EL (cell line): ENCODE measurements at places on chromosomes 5 and 9.
A peak's percentile ranks its signal among the peaks of the same experiment; 100 is the strongest.

DNA sequence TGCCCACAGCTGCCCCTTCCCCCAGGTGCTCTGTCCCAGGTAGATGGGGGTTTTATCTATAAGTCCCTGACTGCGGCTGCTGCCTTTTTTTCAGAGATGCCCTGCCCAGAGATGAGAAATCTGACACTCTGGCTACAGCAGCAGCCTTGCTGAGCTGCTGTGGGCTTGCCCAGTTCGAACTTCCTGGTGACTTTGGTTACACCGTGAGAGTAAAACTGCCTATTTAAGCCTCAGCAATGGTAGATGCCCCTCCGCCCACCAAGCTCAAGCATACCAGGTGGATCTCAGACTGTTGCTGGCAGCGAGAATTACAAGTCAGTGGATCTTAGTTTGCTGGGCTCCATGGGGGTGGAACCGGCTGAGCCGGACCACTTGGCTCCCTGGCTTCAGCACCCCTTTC, 56.8 kb downstream of the MINAR2 start:
- DNase-seq: no peak

DNA sequence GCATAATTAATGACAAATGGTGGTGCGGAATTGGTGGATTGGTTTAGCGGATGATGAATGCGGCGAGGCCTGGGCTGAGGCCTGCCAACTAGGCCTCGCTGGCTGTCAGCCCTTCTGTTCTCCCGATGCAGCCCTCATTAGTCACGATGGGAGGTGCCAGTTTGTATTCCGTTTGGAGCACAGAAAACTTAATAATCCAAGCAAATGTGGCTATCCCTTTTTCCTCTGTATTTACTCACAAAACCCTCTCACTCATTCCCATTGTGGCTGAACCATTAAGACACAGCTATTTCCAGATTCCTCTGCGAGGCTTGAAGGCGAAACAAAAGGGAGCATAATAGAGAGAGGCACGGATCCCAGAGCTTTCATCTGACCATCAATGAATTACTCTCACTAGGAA, 114.3 kb downstream of the MVB12B start:
- peak; percentile 25 for DNase-seq

DNA sequence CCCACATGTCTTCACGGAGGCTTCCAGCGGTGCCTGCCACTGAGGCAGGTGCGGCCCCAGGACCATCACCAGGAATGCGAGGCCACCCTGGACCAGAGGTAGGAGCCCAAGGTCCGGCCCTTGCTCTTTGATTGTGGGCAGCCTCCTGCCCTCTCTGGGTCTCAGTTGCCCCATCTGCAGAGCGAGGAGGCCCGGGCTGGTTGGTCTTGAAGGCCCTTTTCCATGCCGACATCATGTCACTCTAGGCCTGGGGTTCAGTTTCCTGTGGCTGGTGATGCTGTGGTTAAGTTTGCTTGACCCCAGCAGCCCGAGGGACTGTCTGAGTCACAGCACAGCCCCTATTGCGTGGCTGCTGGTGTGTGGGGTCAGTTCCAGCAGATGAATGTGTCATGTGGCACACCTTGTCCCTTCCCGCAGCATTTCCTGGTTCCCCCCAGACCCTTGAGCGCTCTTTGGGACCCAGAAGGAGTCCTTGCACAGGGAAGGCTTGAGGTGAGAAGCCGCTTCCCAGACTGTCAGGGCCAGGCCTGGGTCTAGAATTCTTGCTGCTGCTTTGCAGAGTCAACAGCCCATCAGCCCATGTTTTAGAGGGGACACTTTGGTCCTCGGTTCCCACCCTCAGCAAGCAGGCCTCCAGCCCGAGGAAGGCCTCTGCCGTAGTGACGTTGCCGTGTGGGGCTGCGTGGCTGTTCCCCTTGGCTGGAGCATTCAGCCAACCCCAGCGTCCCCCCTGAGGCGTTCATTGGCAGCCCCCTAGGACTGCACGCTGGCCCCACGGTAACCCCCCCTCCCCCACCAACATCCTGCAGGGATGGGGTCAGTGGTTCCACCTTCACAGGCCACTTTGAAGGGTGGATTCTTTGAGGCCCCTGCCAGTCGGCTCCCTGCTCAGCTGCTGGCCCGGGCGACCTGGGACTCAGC, 31.0 kb upstream of the HMCN2 start:
- peak; percentile 71 for DNase-seq

GRCh38 chr5:53321073-53321472, 159.4 kb upstream of the FST start:
- no peak for DNase-seq

DNA sequence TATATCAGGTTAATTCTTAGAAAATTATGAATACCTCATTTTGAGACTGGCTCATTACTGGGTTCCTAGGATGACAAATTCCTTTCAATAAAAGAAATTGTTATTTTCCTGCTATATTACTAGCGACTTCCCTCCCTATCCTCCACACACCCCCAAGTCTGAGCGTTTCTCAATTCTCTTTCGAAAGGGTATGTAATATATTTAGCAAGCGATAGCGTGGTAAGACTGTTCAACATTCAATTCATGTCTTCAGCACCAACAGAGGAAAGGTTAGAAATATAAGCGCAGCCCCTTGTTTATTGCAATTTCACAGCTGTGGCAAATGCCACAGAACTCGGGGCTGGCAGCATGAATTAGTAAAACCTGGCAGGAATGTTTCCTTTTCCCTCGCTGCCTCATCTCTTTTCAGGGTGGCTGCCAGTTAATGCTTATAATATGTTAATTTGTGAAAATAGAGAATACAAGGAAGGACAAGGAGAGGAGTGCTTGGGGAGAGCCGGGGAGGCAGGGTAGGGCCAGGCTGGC, 152.7 kb upstream of the TBCA start:
- no peak for DNase-seq

GRCh38 chr9:95640336-95640735, 123.6 kb upstream of the PTCH1 start:
- DNase-seq: no peak

GRCh38 chr9:7974335-7974960, 174.9 kb upstream of the DMAC1 start:
- no peak for DNase-seq

GRCh38 chr5:14913096-14913495, 41.5 kb upstream of the ANKH start:
- no peak for DNase-seq

GRCh38 chr5:396531-396961, 46.4 kb upstream of the EXOC3 start:
- no peak for DNase-seq
